PC-9 (cell line): ENCODE measurements at places on chromosomes 4 and X. TPM values are rescaled to one million over a fixed set of nuclear protein-coding genes. Genes with fewer than 3 reads are reported as not detected.
A peak's percentile ranks its signal among the peaks of the same experiment; 100 is the strongest.

Gene GPR34
- total RNA-seq = not detected in 2 replicates

Gene PAGE4
- not detected in 2 replicates for total RNA-seq

Gene STK32B
- total RNA-seq = not detected in 2 replicates

Gene FGFBP2
- total RNA-seq = not detected in 2 replicates

Gene TRIM60
- not detected in 2 replicates for total RNA-seq

Gene HTN1
- total RNA-seq = not detected in 2 replicates

Gene TXK
- 1.4 and 2.6 TPM in 2 replicates for total RNA-seq

Gene CXCL1
- total RNA-seq = 0.33 TPM in 1 of 2 replicates, not detected in the other

Gene TMEM150C
- 0.74 and 0.98 TPM in 2 replicates for total RNA-seq

Gene GPR119
- not detected in 2 replicates for total RNA-seq

Gene ERVMER34-1
- total RNA-seq = 0.73 and 0.92 TPM in 2 replicates

Gene ARMCX1
- 0.15 TPM in 1 of 2 replicates, not detected in the other for total RNA-seq

Gene LRCH2
- not detected in 2 replicates for total RNA-seq

Gene PAK3
- total RNA-seq = not detected in 2 replicates

Gene ABLIM2
- total RNA-seq = 1.6 and 6.2 TPM in 2 replicates

- DNase-seq = no peak
- H3K36me3 ChIP-seq = no peaks in the 10 kb centered on the region
- H3K4me3 ChIP-seq = no peak overlapping the region
- H3K27ac ChIP-seq = peak overlapping the region; percentile 85
Observed at GRCh38 chr4:83358410-83358809, 23.8 kb upstream of the HPSE start.

DNA sequence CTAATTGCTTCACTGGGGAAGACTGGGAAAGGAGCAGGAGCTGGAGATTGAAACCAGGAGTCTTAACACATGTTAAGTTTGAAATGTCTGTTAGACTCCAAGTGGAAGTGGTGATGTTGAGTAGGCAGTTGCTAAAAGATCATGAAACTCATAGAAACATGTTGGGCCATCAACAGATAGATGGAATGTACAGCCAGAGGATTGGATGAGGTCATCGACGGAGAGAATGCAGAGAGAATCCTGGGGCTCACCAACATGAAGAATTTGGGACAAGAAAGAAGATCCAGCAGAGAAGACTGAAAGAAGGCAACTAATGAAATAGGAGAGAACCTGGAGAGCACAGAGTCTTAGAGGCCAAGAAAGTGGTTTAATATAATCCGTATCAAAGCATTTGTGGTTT is 19.4 kb upstream of the TSPAN5 start:
- peaks cover 6% of the 10 kb centered on the region for H3K4me1 ChIP-seq
- H3K27ac ChIP-seq = no peak overlapping the region
- no peaks in the 10 kb centered on the region for H3K27me3 ChIP-seq

DNA sequence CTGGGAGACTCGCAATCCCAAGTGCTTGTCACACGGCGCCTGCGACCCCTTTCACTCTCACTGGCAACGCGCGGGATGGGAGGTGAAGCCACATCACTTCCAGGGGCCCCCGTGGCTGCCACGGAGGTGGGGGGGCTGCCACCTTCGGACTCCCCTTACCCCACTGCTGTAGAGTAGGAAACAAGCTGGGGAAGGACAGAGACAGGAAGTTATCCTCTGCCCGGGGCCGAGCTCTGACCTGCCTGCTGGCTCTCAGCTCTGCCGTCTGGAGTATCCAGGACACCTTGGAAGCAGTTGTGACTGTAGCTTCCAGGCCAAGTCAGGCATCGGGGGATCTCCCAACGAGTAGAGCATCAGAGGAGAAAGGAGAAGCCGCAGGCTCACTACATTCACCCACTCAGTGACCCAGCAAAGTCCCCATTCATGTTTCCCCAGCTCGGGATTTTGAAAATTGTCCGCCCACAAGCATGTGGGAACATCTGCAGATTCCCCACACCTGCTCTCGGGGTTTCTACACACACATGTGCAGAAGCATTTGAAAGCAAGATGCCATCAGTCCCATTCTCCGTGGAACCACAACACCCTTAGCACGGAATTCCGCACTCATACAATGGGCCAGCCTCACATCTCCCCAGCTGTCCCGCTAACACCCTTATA is 10.8 kb downstream of the PDZD4 start:
- no peak for DNase-seq
- no peak overlapping the region for H3K4me3 ChIP-seq
- H3K4me1 ChIP-seq = no peaks in the 10 kb centered on the region
- no peaks in the 10 kb centered on the region for H3K36me3 ChIP-seq
- H3K27ac ChIP-seq = no peak overlapping the region

DNA sequence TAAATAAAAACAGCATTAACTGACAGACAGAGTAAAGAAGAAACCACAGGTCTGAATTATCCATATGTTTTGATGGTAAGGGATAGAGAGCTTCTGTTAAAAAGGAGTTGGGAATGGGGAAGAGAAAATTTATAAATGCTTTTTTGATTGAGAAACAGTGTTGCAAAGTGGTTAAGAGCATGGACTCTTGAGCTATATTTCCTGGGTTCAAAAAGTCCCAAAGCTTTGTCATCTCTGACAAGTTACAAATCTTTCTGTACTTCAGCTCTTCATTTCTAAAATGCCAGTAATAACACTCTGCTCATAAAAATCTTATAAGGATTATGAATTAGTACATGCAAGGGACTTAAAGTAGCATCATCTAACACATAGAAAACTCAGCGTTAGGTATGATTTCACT is 62.2 kb downstream of the N4BP2 start:
- DNase-seq = no peak
- peaks cover 7% of the 10 kb centered on the region for H3K4me1 ChIP-seq
- 0 out of 2 replicates have a peak, but pooled peaks cover 12% of the 10 kb centered on the region for H3K36me3 ChIP-seq
- no peak overlapping the region for H3K4me3 ChIP-seq
- no peaks in the 10 kb centered on the region for H3K27me3 ChIP-seq
- no peak overlapping the region for H3K27ac ChIP-seq

DNA sequence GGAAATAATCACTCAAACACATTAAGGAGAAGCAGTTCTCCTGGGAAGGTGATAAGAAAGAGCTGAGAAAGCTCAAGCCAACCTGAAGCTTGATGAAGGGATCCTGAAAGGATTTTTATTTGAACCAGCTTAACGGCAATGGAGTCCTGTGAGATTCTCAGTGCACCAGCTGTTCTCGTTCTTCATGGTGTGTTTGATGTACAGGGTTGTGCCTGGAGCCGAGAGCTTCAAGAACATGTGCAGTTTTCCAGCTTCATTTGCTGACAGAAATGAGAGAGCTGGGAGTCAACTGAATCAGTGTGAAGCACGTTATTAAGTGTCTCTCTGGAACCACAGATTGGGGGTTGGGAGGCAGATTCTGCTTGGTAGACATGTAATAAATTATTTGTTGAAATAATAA is 115.7 kb downstream of the ANKRD50 start:
- no peak for DNase-seq
- H3K4me1 ChIP-seq = no peaks in the 10 kb centered on the region
- no peak overlapping the region for H3K4me3 ChIP-seq
- no peaks in the 10 kb centered on the region for H3K27me3 ChIP-seq

- no peak for DNase-seq
- no peaks in the 10 kb centered on the region for H3K36me3 ChIP-seq
Observed at GRCh38 chr4:15783676-15784075, 5.5 kb downstream of the CD38 start.

DNA sequence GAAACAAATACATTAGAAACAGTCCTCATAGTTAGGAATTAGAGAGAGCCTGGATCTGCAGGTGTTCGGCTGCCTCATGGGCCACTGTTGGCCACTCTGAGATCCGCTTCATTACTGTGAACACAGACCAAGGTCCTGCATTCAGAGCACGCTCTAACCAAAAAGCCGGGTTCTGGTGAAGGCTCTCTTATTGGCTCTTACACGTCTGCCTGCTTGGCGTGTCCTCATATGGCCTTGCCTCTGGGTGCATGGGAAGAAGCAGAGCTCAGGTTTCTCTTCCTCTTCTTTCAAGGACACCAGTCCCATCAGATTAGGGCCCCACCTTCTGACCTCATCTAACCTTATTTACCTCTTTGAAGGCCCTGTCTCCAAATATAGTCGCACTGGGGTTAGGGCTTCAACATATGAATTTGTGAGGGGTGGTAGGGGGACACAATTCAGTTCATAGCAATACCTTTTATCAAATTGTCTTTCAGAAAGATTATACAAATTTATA is 37.1 kb upstream of the ELF2 start:
- DNase-seq = no peak
- H3K4me1 ChIP-seq = no peaks in the 10 kb centered on the region
- H3K4me3 ChIP-seq = no peak overlapping the region
- H3K27me3 ChIP-seq = no peaks in the 10 kb centered on the region

DNA sequence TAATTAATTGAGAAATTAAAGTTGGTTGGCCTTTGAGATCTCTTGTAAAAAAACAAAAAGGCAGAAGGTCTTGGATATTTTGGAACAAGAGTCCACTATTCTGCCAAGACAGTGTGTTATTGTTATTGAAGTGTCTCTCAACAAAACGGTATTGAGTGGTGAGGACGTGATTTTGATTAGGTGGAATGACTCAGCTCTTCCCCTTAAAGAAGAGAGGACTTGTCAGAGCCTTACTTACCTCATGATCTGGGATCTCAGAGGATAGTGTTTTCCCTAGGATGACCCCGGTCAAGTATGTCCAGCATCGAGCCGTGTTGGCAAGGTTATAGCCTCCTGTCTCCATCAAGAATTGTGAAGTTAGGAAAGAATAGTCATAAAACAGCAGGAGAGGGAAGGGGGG is 110.9 kb downstream of the HDAC8 start:
- H3K27me3 ChIP-seq = no peaks in the 10 kb centered on the region
- DNase-seq = no peak
- H3K36me3 ChIP-seq = no peaks in the 10 kb centered on the region
- H3K27ac ChIP-seq = no peak overlapping the region

GRCh38 chrX:68698942-68699341 is 51.5 kb downstream of the STARD8 start:
- DNase-seq = no peak
- no peaks in the 10 kb centered on the region for H3K4me1 ChIP-seq
- H3K27me3 ChIP-seq = no peaks in the 10 kb centered on the region
- H3K36me3 ChIP-seq = no peaks in the 10 kb centered on the region

- no peak for DNase-seq
- no peaks in the 10 kb centered on the region for H3K36me3 ChIP-seq
- H3K27me3 ChIP-seq = no peaks in the 10 kb centered on the region
- no peak overlapping the region for H3K4me3 ChIP-seq
- H3K4me1 ChIP-seq = no peaks in the 10 kb centered on the region
- no peak overlapping the region for H3K27ac ChIP-seq
Observed at GRCh38 chr4:155403886-155404285, 27.1 kb upstream of the MAP9 start.

- H3K27me3 ChIP-seq = no peaks in the 10 kb centered on the region
- DNase-seq = no peak
- H3K4me3 ChIP-seq = no peak overlapping the region
- no peaks in the 10 kb centered on the region for H3K4me1 ChIP-seq
- H3K27ac ChIP-seq = no peak overlapping the region
Observed at GRCh38 chr4:61273233-61273632, 73.1 kb downstream of the ADGRL3 start.

- peak overlapping the region; percentile 90 for H3K4me3 ChIP-seq
- H3K27me3 ChIP-seq = no peaks in the 10 kb centered on the region
- no peak for DNase-seq
- H3K4me1 ChIP-seq = peaks cover 13% of the 10 kb centered on the region; the same call in 1 of the 2 replicates
- no peak overlapping the region for H3K27ac ChIP-seq
- H3K36me3 ChIP-seq = no peaks in the 10 kb centered on the region
Observed at GRCh38 chr4:2042204-2042946, 16.8 kb upstream of the NAT8L start.

DNA sequence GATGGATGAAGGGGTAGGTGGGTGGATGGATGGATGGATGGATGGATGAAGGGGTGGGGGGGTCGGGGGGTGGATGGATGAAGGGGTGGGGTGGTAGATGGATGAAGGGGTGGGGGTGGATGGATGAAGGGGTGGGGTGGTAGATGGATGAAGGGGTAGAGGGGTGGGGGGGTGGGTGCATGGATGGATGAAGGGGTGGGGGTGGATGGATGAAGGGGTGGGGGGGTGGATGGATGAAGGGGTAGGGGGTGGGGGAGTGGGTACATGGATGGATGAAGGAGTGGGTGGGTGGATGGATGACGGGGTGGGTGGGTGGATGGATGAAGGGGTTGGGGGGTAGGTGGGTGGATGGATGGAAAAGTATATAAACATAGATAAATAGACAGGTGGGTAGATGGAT is 74.2 kb downstream of the PRKX start:
- no peaks in the 10 kb centered on the region for H3K4me1 ChIP-seq
- DNase-seq = no peak
- H3K27ac ChIP-seq = no peak overlapping the region
- no peaks in the 10 kb centered on the region for H3K27me3 ChIP-seq
- no peak overlapping the region for H3K4me3 ChIP-seq
- H3K36me3 ChIP-seq = no peaks in the 10 kb centered on the region

GRCh38 chr4:127995776-127996175 is 30.6 kb downstream of the ABHD18 start:
- no peak overlapping the region for H3K27ac ChIP-seq
- H3K4me3 ChIP-seq = no peak overlapping the region
- H3K36me3 ChIP-seq = no peaks in the 10 kb centered on the region
- no peaks in the 10 kb centered on the region for H3K27me3 ChIP-seq
- DNase-seq = peak; percentile 3
